ENCODE measurements at places on chromosomes 11 and 22.

- no peak for DNase-seq
Measured at GRCh38 chr11:79312617-79313529, 128.0 kb downstream of the TENM4 start.

DNA sequence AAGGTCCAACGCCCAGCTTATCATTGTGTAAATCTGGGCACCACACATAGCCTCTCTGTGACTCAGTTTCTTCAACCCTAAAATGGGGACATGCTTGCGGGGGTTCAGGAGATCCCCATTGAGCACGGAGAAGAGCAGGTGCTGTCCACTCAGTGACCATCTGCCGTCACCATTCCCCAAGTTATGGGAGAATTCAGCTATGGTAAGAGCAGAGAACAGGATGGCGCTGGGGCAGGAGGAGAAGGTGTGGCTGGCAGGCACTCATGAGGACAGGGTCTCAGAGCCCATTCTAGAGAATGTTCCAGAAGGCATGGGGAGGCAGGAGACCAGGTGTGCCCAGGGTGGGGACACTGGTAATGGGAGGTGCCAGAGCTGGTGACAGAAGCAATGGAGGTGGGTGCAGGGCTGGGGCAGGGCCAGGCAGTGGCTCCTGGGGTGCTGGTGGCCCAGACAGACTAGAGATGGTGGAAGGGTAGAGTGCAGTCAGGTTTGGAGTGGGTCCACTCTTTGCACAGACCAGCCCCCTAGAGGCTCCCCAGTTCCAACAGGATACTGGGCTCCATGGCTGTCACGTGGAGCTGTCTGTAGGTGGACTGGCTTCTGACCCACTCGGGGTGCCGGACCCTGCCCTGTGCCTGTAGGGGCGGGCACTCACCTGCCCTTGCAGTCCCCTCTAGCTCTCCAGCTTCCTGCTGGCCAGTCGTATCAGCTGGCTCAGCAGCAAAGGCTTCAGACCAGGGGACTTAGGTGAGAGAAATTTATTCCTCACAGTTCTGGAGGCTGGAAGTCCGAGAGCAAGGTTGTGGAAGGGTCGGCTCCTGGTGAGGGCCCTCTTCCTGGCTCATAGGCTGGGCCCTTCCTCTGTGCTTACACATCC is 84.7 kb downstream of the CDKN1C start:
- peak; percentile 1 for DNase-seq

GRCh38 chr11:102208835-102209234 is 98.6 kb downstream of the YAP1 start:
- no peak for DNase-seq

DNA sequence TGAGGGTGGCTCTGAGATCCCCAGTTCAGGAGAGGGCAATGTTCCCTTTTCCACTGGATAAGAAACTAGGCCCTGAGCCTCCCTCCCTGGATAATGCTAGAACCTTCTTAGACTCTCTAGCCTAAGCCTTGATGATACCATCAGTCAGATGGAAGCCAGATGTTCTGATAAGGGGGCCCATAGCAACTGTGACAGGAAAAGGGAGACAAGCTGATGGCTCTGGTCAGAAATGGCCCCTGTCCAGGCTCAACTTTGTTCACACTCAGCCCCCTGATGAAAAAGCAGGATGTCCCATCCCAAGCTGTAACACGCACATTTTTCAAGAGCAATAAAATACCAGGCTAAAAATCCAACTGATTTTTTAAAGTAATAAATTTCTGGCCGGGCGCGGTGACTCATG is 7.2 kb upstream of the OAF start:
- no peak for DNase-seq

DNA sequence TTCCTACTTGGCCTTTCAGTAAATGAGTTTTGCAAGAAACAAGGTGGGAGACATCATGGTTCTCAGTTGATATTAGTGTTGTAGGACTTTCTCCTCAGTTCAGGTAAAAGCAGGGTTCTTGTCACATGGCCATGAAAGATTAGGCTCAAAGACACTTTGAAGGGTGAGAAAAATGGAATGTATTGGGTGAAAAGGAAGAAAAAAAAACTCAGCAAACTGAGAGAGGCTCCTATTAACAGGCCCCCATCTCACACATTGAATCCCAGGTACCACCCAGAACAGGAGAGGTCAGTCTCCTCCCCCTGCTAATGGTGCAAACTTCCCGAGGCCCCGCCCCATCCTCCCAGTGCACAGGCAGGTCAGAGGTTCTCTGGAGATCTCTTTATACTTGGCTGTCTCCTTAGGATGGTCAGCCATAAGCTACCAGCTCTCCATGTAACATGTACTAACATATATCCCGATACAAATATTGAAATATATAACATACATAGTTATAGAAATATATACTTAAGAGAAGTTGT is 62.2 kb downstream of the MICAL2 start:
- no peak for DNase-seq

- DNase-seq, result no peak
Measured at GRCh38 chr22:39209756-39210155, 35.0 kb downstream of the PDGFB start.

GRCh38 chr11:69027704-69028372 is 14.8 kb upstream of the MRGPRF start:
- no peak for DNase-seq

DNA sequence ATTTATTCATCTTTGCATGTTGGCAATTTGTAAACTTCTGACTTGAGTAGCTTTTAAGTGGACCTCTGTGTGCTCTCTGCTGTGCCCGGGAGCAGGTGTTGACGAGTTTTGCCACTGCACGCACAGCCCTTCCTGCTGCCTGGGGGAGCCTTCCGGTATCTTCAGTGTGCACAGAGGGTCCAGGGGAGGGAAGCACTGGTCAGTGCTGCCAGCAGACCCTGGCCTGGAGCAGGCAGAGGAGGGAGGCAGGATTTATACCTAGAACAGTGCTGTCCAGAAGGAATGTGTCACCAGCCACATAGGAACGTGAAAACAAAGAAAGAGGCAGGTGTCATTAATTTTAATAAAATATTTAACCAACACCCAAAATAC is 403.6 kb downstream of the TBC1D22A start:
- DNase-seq, result no peak

- no peak for DNase-seq
Measured at GRCh38 chr11:69251057-69251393, 42.9 kb upstream of the MYEOV start.

DNA sequence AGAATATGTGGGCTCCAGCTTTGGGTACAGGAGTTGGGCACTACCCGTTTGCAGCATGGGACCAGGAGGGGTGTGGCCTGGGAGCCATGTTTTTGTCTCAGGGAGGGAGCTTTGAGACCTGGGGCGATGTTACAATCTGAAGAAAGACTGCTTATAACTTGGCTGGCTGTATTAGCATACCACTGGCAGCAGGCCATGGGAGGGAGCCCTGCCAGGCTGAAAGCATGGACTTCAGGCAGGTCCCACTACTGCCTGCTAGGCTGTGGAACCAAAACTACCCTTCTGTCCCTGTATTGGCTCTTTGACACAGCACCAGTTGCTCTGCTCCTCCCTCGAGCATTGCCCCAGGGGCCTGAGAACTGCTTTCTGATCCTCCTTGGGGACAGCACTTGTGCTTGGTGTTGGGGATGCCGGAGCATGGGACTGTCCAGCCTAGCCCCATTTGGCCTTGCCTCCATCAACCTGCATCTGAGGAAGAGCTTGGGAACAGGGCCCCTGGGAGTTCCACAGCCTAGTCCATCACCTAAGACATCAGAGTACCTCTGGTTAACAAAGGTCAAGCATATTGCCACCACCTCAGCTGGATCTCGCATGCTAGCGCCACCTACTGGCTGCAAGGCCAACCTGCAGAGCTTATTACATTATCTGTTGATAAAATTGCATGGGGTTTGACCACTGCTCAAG is 217.4 kb downstream of the SBF2 start:
- DNase-seq, result no peak

DNA sequence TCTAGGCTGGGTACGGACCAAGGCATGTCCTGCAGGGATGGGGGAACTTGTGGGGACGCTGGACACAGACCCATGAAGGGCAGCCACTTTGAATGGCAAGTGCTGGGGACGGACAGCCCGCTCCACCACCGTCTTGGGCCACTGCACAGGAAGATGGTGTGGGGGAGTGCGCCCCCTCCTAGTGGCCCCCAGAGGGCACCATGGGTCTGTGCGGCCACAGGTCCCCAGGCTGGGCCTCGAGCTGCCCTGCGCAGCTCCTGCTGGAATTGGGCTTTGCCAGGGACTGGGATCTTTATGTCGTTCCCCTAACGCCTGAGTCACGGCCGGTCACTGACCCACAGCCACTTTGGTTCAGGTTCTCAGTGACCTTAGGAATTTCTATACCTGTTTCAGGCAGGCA is 44.4 kb downstream of the NAT10 start:
- no peak for DNase-seq

- no peak for DNase-seq
Measured at GRCh38 chr11:60631944-60632343, 67.5 kb upstream of the MS4A8 start.

DNA sequence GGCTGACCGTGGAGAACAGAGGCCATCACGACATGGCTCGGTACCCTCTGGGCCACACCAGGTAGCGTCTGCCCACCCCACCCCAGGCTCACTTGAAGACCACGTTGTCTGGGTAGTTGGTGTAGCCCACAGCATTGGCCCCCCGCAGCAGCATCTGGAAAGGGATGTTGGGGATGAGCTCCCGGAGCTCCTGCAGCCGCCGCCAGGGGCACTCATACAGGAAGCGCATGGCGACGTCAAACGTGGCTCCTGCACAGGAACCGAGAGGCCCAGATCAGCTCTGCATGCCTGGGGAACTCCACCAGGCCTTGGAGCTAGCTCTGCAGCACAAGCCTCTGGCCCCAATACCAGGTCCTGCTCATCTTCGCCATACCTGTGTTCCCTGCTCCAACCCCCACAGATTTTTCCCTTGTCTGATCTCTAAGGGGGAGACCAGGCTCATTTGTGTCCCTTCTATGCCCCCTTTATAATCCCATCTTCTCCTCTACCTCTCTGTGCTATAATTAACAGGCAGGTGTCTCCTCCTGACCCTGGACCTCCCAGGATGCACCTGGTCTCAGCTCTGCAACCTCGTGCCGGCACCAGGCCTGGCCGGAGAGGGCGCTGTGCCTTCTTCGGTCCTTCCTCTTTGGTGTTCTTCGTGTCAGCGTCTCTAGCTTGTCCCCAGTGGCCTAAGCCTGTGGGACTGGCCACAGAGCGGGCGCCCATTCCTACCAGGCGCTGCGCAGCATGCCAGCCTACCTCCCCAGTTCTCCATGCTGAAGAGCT is 5.0 kb upstream of the LRFN4 start:
- DNase-seq, result peak; percentile 64

- DNase-seq, result no peak
Measured at GRCh38 chr11:128660947-128661346, 32.9 kb upstream of the FLI1 start.

GRCh38 chr22:44823396-44823795 is 71.0 kb downstream of the ARHGAP8 start:
- no peak for DNase-seq

DNA sequence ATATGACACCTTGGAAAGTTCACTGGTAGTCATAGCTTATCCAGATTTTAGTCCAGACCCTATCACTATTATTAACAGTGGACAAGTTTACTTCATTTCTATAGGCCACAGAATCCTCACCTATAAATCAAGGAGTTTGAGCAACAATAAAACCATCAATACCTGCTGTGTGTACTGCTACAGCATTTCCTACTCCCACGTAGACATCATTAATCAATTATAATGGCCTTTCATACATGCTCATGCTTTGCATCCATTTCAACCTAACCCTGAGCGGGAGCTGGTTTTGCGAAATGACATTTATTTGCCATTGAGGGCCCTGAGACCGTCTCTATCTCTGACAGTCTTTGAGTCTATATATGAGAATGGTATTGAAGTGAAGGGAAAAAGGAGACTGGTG is 312.3 kb downstream of the FAT3 start:
- DNase-seq, result no peak

GRCh38 chr11:44079376-44079775 is 13.3 kb downstream of the ACCS start:
- DNase-seq, result no peak

DNA sequence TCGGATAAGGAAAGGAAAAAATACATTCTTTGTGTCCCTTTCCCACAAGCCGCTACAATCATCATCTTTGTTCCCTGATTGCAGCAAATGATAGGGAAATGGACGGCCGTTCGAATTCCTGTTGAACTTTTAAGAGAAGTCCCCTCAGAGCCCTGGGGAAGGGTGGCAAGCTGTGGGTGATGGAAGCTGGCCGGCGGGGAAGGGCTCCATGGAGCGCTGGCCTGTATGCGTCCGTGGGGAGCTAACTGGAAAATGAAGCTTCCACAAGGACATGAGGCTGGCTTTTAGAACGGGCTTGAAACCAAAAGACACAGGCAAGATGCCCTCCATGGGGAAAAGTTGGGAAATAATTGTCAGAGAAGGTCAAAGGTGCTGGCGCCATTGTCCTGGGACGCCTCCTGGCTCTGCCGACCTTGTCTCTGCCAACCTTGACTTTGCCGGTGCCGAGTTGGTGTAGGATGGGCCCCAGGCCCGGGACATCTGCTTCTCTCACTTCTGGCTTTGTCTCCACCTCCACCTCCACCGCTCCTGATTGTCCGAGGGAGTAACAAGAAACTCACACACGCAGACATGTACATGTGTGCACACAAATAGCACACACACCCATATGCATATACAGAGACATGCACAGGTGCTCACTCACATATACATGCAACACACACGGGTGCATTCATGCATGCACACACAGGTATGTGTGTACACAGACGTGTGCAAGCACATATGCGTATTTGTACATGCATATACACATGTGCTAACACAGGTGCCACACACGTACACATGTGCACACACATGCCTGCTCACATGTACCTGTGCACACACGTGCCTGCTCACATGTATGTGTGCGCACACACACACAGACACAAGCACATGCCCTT is 14.5 kb upstream of the PPARA start:
- DNase-seq, result no peak

GRCh38 chr22:38107692-38108515 is 2.6 kb downstream of the BAIAP2L2 start:
- DNase-seq, result no peak

- DNase-seq, result no peak
Measured at GRCh38 chr11:23856654-23857053, 640.2 kb upstream of the LUZP2 start.

DNA sequence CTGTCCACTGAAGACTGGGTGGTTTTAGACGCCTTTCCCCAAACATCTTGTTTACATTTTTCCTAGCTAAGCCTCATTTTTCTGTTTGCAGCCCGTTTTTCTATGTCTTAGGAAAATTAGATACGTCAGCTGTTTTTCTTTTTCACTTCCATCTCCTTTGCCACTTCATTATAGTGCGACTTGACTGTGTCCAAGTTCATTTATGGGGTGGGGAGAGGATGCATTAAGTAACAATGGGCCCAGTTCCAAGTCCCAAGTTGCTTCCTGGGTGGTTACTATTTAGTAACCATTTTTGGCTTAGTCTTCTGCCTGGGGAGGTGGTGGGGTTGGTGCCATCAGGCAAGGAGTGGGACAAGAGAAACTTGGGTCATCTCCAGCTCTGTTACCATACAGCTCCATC is 83.0 kb downstream of the TRAF6 start:
- no peak for DNase-seq

GRCh38 chr11:103420593-103420992 is 311.4 kb downstream of the DYNC2H1 start:
- no peak for DNase-seq

Measured in CD4-positive, alpha-beta T cell (primary cell).